T-cell (primary cell): ENCODE measurements at places on chromosomes 4 and X. TPM values are rescaled to one million over a fixed set of nuclear protein-coding genes. Genes with fewer than 3 reads are reported as not detected.

GRCh38 chr4:157012296-157012695 lies 40.7 kb upstream of the PDGFC start:
- H3K4me1 ChIP-seq, result no peaks in the 10 kb centered on the region
- no peak overlapping the region for H3K4me3 ChIP-seq
- no peaks in the 10 kb centered on the region for H3K27me3 ChIP-seq
- H3K27ac ChIP-seq, result no peak overlapping the region
- no peak for DNase-seq
- H3K36me3 ChIP-seq, result no peaks in the 10 kb centered on the region

GRCh38 chrX:2697741-2698299 lies 6.7 kb downstream of the CD99 start:
- peaks cover 8% of the 10 kb centered on the region for H3K36me3 ChIP-seq
- H3K4me3 ChIP-seq, result peak overlapping the region; percentile 46
- peaks cover 94% of the 10 kb centered on the region for H3K4me1 ChIP-seq
- H3K27me3 ChIP-seq, result no peaks in the 10 kb centered on the region
- DNase-seq, result no peak

GRCh38 chrX:45667666-45668065 lies 467.0 kb upstream of the DIPK2B start:
- H3K27ac ChIP-seq, result no peak overlapping the region
- H3K4me3 ChIP-seq, result no peak overlapping the region
- no peaks in the 10 kb centered on the region for H3K36me3 ChIP-seq
- H3K27me3 ChIP-seq, result no peaks in the 10 kb centered on the region

GRCh38 chrX:49250578-49250977 lies 13.9 kb downstream of the FOXP3 start:
- no peak overlapping the region for H3K4me3 ChIP-seq
- no peaks in the 10 kb centered on the region for H3K4me1 ChIP-seq
- H3K36me3 ChIP-seq, result no peaks in the 10 kb centered on the region
- no peak for DNase-seq
- no peak overlapping the region for H3K27ac ChIP-seq

- H3K27ac ChIP-seq, result no peak overlapping the region
- no peaks in the 10 kb centered on the region for H3K4me1 ChIP-seq
- H3K27me3 ChIP-seq, result no peaks in the 10 kb centered on the region
- H3K36me3 ChIP-seq, result peaks cover 13% of the 10 kb centered on the region
- peak; percentile 19 for DNase-seq
These were observed 15.0 kb downstream of the BRCC3 start for GRCh38 chrX:155086202-155086840.

DNA sequence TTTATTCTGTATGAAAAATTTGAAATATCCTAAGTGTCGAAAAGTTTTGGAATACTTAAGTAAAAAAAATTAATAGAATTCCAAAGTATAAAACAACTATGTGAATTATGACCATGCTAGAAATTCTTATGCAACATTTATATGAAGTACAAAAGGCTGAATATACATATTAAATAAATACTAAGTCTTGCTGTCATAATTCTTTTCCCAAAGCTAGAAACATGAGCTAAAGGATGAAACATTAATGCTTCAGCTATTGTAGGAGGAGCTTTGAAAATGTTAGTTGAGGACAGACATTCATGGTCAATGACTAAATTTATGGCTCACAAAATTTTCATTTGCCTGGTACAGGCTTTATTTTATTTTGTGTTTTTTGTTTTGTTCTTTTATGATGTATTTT lies 207.3 kb downstream of the GABRB1 start:
- peaks cover 3% of the 10 kb centered on the region for H3K27me3 ChIP-seq
- no peak overlapping the region for H3K27ac ChIP-seq
- no peaks in the 10 kb centered on the region for H3K36me3 ChIP-seq
- DNase-seq, result no peak
- H3K4me1 ChIP-seq, result no peaks in the 10 kb centered on the region

- no peak overlapping the region for H3K4me3 ChIP-seq
- no peaks in the 10 kb centered on the region for H3K4me1 ChIP-seq
- no peaks in the 10 kb centered on the region for H3K36me3 ChIP-seq
- H3K27me3 ChIP-seq, result no peaks in the 10 kb centered on the region
These were observed 210.7 kb downstream of the PRR32 start for GRCh38 chrX:127030016-127030748.

- no peaks in the 10 kb centered on the region for H3K4me1 ChIP-seq
- H3K4me3 ChIP-seq, result no peak overlapping the region
- no peaks in the 10 kb centered on the region for H3K27me3 ChIP-seq
- no peak overlapping the region for H3K27ac ChIP-seq
These were observed 104.7 kb upstream of the SMIM10 start for GRCh38 chrX:134886002-134886596.

GRCh38 chrX:109760922-109761250 lies 27.8 kb upstream of the ACSL4 start:
- H3K36me3 ChIP-seq, result no peaks in the 10 kb centered on the region
- no peak overlapping the region for H3K4me3 ChIP-seq
- H3K27ac ChIP-seq, result no peak overlapping the region
- H3K27me3 ChIP-seq, result no peaks in the 10 kb centered on the region

GRCh38 chrX:103338663-103339062 lies 8.6 kb downstream of the TCEAL7 start:
- no peaks in the 10 kb centered on the region for H3K4me1 ChIP-seq
- no peak for DNase-seq
- H3K27me3 ChIP-seq, result peaks cover 2% of the 10 kb centered on the region
- H3K36me3 ChIP-seq, result no peaks in the 10 kb centered on the region
- no peak overlapping the region for H3K27ac ChIP-seq
- H3K4me3 ChIP-seq, result no peak overlapping the region

- H3K27ac ChIP-seq, result no peak overlapping the region
- no peak for DNase-seq
- H3K27me3 ChIP-seq, result no peaks in the 10 kb centered on the region
These were observed 338.1 kb upstream of the ZCCHC13 start for GRCh38 chrX:73965833-73966232.

DNA sequence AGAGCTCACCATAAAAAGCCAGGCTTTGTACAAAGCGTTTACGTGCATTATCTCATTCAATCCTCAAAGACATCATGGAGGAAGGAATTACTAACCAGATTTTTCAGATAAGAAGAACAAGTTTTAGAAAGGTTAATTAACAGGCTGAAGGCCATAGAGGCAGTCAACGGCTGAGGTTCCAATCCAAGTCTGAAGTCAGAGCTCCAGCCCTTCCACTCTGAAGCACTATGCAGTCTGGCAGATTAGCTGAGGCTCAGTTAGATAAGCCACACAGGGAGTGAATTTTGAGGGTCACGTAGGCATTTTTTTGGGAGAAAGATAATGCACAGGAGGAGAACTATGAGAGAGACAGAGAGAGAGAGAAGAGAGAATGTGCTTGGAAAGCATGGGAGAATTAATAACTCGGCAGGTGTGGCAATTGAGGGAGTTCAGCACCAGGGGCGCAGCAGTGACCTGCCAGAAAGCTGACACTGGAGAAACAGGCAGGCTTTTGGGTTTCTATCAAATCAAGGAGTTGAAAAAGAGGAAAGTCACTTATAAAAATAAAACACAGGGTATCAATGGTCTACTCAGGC lies 116.5 kb upstream of the NAP1L5 start:
- no peak for DNase-seq
- no peaks in the 10 kb centered on the region for H3K27me3 ChIP-seq

DNA sequence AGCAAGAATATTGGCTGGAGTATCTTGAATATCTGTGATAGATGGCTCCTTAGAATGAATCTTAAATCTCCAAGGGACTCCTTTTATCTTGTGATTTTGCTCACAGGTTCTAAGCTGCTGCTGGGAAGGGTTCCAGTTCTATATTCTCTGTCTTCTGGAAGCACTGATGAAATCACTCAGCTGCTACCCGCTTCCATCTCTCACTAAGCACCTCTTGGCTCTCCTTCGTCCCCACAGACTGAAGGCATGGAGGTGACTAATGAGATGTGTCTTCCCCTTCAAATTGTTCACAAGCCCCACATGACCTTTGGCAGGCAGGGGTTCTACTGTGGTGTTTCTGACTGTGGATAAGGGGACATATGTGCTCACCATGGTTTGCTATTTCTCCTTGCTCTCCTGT lies 75.9 kb downstream of the C4orf51 start:
- no peak for DNase-seq

DNA sequence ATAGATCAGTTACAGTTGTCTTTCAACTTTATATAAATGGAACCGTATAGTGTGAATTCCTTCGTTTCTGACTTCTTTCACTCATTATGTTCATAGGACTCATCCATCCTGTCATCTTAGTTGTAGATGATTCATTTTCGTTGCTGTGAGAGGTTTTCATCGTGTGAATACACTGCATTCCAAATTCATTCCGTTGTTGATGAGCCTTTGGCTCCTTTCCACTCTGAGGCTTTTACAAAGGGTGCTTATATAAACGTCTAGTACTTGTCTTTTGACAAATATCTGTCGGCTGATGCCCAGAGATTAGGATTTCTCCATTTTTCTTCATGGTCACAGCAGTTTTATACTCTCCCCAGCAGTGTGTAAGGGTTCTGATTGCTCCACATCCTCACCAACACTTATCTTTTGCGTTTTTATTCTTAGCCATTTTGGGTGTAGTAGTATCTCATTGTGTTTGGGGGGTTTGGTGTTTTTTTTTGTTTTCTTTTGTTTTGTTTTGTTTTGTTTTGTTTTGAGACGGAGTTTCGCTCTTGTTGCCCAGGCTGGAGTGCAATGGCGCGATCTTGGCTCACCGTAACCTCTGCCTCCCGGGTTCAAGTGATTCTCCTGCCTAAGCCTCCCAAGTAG lies 48.6 kb downstream of the LRP2BP start:
- H3K36me3 ChIP-seq, result peaks cover 14% of the 10 kb centered on the region
- DNase-seq, result no peak
- no peak overlapping the region for H3K4me3 ChIP-seq
- H3K4me1 ChIP-seq, result peaks cover 10% of the 10 kb centered on the region
- no peak overlapping the region for H3K27ac ChIP-seq

- no peak for DNase-seq
- no peaks in the 10 kb centered on the region for H3K27me3 ChIP-seq
- no peaks in the 10 kb centered on the region for H3K4me1 ChIP-seq
- H3K36me3 ChIP-seq, result no peaks in the 10 kb centered on the region
- H3K4me3 ChIP-seq, result no peak overlapping the region
These were observed 911.2 kb downstream of the FSTL5 start for GRCh38 chr4:161252520-161253141.

GRCh38 chrX:153732401-153732800 lies 7.7 kb downstream of the ABCD1 start:
- peaks cover 18% of the 10 kb centered on the region for H3K4me1 ChIP-seq
- no peak overlapping the region for H3K27ac ChIP-seq
- H3K36me3 ChIP-seq, result peaks cover 6% of the 10 kb centered on the region
- no peak overlapping the region for H3K4me3 ChIP-seq
- DNase-seq, result no peak

GRCh38 chr4:15186806-15187205 lies 184.5 kb downstream of the CPEB2 start:
- no peaks in the 10 kb centered on the region for H3K4me1 ChIP-seq
- H3K36me3 ChIP-seq, result no peaks in the 10 kb centered on the region
- H3K27me3 ChIP-seq, result no peaks in the 10 kb centered on the region
- DNase-seq, result no peak

DNA sequence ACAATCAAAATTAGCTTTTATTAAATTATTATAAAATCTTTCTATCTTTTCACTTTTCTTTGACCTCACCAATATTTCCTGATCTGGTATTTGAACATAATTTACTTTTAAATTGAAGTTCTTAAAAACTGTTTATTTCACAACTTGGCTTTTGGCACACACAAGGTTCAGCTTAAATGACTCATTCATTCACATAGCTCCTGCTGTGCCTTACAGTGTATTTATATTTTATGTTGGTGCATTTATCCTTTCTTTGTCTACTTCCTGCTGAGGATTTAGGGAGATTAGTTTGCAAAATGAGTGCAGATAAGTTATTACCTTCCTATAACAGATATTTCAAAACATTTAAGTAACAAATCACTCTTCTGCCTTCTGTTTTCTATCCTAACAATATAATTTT lies 430.6 kb downstream of the DTHD1 start:
- no peaks in the 10 kb centered on the region for H3K4me1 ChIP-seq
- H3K4me3 ChIP-seq, result no peak overlapping the region
- H3K36me3 ChIP-seq, result no peaks in the 10 kb centered on the region
- no peak for DNase-seq
- H3K27me3 ChIP-seq, result no peaks in the 10 kb centered on the region

DNA sequence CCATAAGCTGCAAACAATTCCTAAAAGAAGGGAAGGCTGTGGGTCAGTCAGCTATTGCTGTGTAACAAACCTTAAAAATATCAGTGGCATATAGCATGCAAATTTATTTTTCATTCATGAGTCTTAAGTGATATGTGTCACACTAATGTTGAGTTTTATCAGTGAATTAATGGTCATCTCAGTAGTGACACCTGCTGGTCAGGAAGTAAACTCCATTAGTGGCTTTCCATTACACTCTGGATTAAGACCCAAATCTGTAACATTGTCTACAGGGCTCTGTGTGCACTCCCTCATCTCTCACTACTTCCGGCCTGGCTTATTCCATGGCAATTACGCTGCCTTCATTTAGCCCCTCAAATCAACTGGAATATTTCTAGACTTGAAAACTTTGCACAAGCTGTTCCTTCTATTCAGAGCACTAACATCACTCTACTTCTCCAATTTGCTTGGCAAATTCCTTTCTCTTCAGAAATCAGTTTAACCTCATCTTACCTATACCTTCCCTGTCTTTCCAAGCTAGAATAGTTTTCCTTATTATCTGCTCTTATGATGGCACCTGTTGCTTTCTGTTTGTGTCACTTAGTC lies 217.3 kb upstream of the TAPT1 start:
- no peaks in the 10 kb centered on the region for H3K36me3 ChIP-seq
- H3K27ac ChIP-seq, result no peak overlapping the region
- H3K4me3 ChIP-seq, result no peak overlapping the region

- no peak overlapping the region for H3K27ac ChIP-seq
- H3K4me1 ChIP-seq, result no peaks in the 10 kb centered on the region
- H3K27me3 ChIP-seq, result peaks cover 2% of the 10 kb centered on the region
- H3K4me3 ChIP-seq, result no peak overlapping the region
- no peaks in the 10 kb centered on the region for H3K36me3 ChIP-seq
- DNase-seq, result no peak
These were observed 55.3 kb upstream of the APELA start for GRCh38 chr4:164821711-164822110.

DNA sequence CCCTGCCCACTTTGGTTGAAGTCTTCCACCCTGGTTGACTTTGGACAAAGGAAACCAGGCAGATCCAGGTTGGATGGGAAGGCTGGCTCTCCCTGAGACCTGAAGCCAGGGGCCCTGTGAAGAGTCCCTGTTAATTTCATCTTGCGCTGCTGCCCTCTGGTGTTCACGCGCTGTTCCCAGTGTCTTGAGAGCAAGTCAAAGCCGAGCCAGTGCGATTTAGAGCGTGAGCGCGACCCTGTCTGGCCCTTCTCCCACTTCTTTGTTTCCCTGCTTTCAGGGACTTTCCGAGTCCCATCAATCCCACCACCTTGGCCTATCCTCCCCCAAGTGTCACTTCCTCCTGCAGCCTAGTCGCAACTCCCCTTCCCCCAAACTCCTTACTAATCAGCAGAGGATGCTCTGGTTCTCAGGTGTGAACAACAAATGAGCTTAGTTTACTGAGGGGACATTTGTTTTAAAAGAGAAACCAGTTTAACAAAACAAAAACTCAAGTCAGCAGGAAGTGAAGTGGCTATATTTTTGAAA lies 25.8 kb upstream of the CHRNA9 start:
- H3K27me3 ChIP-seq, result no peaks in the 10 kb centered on the region
- DNase-seq, result peak; percentile 80
- no peaks in the 10 kb centered on the region for H3K36me3 ChIP-seq
- peak overlapping the region; percentile 30 for H3K4me3 ChIP-seq

Gene SPANXN4
- total RNA-seq, result not detected

Gene PFKFB1
- total RNA-seq, result 0.44 TPM

Gene DNAAF6
- not detected for total RNA-seq

Gene ALPK1
- 8.3 TPM for total RNA-seq

Gene PAGE4
- not detected for total RNA-seq

Gene UGT8
- total RNA-seq, result 0.20 TPM

Gene DCLK2
- 0.15 TPM for total RNA-seq

Gene NALF2
- 0.13 TPM for total RNA-seq
